ENCODE measurements at places on chromosomes 2 and 18.

- no peak for DNase-seq
These were observed 6.8 kb downstream of the ADCYAP1 start for GRCh38 chr18:911486-911885.

GRCh38 chr2:160564591-160564990, 71.0 kb upstream of the RBMS1 start:
- no peak for DNase-seq

DNA sequence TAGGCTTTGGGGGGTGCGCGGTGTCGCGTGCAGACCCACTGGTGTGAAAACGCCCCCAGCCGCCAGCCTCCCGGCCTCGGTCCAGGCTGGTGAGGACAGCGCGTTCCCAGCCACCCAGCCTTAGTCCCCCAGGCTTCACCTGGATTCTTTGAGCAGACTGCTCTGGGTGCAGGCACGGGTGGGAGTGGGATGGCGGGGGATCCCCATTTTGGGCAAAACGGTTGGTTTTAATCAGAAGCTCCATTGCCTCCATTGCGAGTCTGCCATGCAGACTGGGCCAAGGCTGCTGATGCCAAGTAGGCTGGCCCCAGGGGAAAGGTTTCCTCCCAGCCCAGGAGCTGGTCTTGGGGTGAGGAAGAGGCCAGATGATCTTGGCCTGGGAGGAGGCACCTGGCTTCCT, 445 bp downstream of the MLPH start:
- no peak for DNase-seq

- DNase-seq = no peak
These were observed 230.1 kb upstream of the CCDC150 start for GRCh38 chr2:196409376-196409775.

GRCh38 chr2:25063876-25064660, 22.2 kb downstream of the EFR3B start:
- no peak for DNase-seq

- DNase-seq = no peak
These were observed 124.6 kb downstream of the ATP9B start for GRCh38 chr18:79193826-79194225.

DNA sequence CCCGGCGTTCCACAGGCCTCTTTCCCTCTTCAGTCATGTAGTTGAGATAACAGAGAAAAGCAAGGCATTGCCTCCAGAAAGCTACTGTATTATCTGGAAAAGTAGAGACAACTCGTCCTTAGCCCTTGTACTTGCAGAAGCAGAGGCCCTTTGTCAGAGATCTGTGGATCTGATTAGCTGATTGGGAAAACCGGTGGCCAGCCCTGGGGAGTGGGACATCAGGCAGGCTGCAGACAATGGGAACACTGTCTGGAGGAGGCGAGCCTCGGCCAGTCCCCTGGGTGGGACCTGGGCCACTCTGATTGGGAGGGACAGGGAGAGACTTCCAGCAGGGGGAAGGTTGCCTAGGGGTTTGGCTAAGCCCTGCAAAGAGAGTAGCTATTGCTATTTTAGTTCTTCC, 1.2 kb upstream of the MC2R start:
- no peak for DNase-seq

GRCh38 chr2:119683713-119684443, 4.9 kb downstream of the TMEM177 start:
- no peak for DNase-seq

DNA sequence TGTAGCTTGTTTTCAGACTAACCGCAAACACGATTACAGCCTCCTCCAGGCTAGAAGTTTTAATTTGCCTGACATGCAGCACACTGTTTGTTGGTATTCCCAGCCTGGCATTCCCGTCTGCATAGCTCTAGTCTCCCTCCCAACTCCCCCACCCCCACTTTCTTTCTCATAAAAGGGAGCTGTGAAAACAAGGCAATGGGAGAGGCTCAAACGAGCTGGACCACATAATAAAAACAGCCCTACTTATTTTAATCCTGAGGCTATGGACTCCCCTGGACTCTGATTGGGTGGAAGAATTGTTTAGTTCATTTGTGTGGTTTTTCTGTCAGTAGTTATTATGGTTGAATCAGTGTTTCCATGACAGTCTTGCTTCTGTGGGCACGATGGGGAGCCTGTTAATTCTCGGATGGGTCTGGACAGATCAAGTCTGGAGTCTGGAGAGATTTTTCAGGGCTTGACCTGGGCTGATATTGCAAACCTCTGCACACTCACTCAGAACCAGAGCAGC, 1.2 kb downstream of the STON1 start:
- no peak for DNase-seq

- peak; percentile 41 for DNase-seq
These were observed 11.3 kb downstream of the STK17B start for GRCh38 chr2:196160101-196160500.

DNA sequence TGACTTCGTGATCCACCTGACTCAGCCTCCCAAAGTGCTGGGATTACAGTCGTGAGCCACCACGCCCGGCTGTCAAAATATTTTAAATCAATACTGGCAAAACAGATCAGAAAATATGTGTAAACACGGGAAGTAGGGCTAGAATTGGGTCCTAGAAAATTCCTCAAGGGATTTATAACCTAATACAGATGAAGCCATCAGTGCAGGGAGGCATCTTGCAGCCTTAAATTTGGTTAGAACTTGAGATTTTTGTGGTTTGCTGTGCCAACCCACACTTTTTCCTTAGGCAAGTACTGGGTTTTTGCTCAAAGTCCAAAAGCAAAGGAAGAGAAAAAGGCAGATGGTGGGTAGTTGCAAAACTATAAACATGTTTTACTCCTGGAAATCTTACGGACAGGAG, 33.7 kb upstream of the NFE2L2 start:
- DNase-seq = no peak

- DNase-seq = no peak
These were observed 10.2 kb upstream of the RBM43 start for GRCh38 chr2:151271824-151272223.

DNA sequence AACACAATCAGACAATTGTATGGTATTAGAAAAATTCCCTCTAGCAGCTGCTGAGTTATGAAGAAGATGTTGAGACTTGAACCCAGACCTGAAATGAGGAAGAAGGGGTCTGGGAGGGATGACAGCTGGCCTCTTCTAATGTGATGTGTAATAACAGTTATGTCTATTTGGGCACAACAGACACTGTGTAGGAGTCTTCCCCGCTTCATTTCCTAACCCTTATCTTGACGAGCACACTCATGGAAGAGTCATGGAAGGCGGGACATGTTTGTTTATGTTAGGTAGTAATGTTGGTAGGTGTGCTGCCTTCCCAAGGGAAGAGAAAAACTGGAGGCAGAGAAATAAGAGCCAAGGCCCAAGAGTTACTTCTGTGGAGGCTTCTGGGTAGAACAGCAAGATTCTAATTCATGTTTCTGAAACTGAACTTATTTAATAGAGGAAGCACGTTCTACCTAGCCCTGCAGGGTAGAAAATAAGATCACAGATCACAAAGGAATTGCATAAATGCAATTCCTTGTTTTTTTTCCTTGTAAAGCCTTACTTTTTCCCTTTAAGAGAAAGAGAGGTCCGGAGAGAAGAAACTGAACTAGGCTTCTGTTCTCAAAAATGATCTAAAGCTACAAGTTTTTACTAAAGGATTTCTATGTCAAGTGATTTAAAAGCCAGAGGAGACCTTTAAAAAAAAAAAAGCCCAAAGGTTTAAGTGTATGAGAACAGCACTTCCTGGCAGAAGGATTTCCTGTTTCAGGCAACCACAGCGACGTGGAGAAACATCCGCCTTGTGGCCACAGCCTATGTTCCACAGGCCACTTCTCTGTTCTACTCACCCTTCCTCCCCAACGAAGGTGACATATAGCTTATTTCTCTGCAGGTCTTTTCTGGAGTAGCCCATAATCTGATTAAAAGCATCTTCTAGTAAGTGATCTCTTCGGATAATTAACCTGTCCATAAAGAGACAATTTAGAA, 68.5 kb upstream of the STK17B start:
- DNase-seq = peak; percentile 60

- DNase-seq = no peak
These were observed 487.3 kb upstream of the SPRED2 start for GRCh38 chr2:65919550-65920188.

- DNase-seq = no peak
These were observed 59.9 kb upstream of the LRATD1 start for GRCh38 chr2:14572633-14573032.

DNA sequence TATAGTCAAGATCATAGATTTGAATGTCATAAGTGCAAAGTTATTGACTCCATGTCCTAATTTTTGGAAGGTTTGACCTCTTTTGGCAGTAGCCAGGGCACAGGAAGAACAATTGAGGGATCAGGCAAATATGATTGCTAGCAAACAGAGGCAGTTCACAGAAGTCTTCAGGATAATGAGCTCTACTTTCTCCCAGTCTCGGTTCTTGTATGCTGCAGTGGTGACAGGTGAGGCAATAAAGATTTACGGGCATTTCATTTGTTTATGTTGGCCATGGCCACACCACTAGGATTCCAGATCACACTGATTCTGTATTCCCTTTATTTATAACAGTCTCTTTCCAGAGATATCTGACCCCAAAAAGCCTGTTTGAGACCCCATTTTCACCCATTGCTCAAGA, 137.5 kb downstream of the UBR3 start:
- DNase-seq = no peak

- no peak for DNase-seq
These were observed 678.8 kb downstream of the KCNJ3 start for GRCh38 chr2:155377266-155377680.

- no peak for DNase-seq
These were observed 19.8 kb downstream of the MPHOSPH10 start for GRCh38 chr2:71150082-71150816.

- DNase-seq = no peak
These were observed 495.5 kb upstream of the MYT1L start for GRCh38 chr2:2826621-2827020.

GRCh38 chr18:79727211-79727610, 47.6 kb downstream of the CTDP1 start:
- DNase-seq = no peak

GRCh38 chr2:119149611-119150010, 8.9 kb downstream of the C1QL2 start:
- no peak for DNase-seq

DNA sequence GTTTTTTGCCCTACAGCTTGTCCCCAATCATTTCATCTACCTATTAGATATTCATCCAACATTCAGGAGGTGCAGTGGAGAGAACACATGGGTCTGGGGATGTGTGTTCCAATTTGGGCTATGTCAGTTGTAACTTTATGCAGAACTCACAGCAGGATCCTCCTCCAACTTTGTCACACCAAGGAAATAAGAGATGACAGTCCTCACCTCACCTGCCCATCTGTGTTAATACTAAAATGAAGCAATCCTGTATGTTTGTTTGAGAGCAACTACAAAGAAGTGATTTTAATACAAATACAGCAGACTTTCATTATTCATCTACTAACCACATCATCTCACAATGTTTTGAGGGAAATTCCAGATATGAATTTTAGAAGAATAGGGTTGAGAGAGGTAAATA, 126.7 kb downstream of the ARHGAP15 start:
- no peak for DNase-seq

GRCh38 chr18:47260120-47260923, 8.9 kb upstream of the SKOR2 start:
- DNase-seq = no peak

GRCh38 chr2:100283724-100284501, 38.4 kb downstream of the LONRF2 start:
- DNase-seq = no peak

DNA sequence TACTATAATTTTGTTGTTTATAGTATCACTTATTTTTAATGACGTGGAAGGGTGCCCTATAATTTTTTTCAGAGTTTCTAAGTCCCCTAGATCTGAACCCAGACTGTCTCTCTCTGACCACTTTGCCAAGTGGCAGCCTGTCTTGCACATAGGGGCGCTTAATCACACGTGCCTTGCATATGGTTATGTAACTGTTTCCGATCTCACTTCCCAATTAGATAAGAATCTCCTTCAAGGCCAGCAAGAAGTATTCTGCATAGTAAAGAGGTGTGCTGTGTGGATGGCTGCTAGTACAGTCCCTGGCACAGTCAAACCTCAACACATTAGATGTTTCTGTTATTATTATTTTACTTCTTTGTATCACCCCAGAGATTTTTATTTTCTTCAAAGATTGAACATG, 197.8 kb upstream of the SIX2 start:
- no peak for DNase-seq

DNA sequence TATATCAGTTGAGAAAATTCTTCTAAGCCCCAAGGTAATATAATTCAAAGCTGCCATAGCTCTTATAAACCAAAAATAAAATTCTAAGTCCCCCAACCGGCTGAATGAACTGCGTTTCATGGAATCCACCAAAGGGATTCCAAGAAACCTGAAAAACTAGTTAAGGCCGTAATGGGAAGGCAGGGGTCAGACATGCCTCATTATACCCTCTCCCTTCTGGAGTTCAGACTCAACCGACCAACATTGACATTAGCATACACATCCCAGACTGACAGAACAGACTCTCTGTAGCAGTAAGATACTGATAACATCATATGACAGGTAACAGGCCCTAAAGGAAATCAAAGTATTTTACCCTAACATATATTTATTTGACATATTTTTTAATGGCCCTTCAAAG, 31.4 kb upstream of the PHLPP1 start:
- DNase-seq = no peak

- no peak for DNase-seq
These were observed 261.1 kb upstream of the FN1 start for GRCh38 chr2:215697003-215697402.

DNA sequence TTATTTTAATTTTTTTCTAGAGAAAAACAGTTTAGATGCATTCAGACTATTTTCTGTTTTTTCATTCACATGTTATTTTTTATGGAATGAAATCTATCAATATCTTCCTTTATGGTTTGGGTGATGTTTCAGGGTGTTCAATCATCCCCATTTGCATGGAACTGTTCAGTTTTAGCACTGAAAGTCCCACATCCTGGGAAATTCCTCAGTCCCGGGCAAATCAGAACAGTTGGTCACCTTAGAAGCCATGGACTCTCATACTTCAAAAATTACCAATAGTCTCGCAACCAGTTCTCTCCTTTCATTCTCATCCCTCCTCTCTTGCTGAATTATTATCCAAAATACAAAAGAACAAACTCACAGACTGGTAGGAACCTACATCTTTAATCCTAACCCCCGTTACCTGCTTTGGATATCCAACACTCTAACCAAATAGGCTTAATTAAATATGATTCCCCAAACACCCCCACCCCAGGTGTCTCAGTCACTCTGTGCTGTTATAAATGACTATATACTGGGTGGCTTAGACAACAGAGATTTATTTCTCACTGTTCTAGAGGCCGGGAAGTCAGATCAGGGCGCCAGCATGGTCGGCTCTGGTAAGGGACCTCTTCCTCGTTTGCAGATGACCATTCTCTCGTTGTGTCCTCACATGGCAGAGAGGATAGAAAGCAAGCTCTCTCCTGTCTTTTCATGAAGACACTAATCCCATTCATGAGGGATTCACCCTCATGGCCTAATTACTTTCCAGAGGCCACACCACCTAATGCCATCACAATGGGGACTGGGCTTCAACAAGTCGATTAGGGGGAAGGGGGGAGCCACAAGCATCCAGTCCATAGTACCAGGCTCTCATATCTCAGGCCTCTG, 57.7 kb upstream of the SLC1A4 start:
- no peak for DNase-seq

- no peak for DNase-seq
These were observed 233.8 kb downstream of the ICOS start for GRCh38 chr2:204170411-204170810.
